ENCODE measurements at places on chromosomes 5 and 9. TPM values are rescaled to one million over a fixed set of nuclear protein-coding genes. Genes with fewer than 3 reads are reported as not detected.

GRCh38 chr5:133742431-133742988 lies 130.2 kb upstream of the FSTL4 start:
- ATAC-seq, result no peak

DNA sequence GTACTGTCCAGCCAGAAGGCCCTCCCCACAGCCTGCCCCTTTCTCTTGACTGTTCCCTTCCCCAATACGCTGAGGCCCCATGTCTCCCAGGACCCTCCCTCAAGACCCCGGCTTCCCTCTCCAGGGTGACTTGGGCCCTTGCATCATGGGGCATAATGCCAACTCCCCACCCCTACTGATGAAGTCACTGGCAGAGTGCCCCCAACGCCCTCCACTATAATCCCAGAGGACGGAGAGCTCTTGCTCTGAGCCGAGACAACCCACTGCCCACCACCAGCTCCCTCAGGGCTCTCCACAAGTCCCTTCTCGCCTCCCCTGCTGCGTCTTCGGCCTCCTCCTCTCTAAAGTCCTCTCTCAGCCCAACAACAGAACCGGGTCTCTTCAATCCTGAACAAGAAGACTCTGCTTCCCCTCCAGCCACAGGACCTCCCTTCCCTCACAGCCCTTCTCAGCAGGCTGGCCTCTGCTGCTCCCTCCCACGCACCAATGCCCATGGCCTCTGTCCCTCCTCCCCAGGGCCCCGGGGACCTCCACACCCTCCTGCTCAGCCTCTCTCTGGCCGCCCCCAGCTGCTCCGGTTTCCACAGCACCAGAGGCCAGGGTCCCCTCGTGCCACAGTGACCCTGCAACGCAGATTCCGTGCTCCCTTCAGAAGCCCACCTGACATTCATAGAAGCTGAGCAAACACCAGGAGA lies 47.6 kb downstream of the ADAMTS2 start:
- no peak for ATAC-seq

- ATAC-seq, result no peak
Observed at GRCh38 chr5:59587489-59588337, 305.8 kb downstream of the PDE4D start.

GRCh38 chr9:91295357-91295756 lies 66.4 kb downstream of the AUH start:
- ATAC-seq, result no peak

DNA sequence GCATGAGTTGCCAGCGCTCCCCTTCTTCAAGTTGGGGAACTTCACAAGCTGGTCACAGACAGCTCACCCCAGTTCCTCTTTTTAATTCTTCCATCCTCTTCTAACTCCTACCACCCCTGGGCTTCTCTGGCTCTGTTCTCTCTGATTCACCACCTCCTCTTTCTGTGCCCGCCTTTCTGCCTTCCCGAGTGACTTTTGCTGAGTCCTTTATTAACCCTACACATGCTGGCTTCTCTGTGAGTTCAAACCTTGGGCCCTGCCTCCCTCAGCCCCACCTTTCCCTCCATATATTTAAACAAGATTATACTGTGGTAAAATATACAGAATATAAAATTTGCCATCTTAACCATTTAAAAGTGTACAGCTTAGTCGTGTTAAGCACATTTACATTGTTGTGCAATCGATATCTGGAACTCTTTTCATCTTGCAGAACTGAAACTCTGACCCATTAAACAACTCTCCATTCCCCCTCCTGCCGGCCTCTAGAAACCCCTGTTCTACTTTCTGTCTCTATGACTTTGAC lies 32.0 kb downstream of the SLC46A2 start:
- no peak for ATAC-seq

GRCh38 chr5:76657091-76657490 lies 33.9 kb upstream of the F2RL2 start:
- no peak for ATAC-seq

DNA sequence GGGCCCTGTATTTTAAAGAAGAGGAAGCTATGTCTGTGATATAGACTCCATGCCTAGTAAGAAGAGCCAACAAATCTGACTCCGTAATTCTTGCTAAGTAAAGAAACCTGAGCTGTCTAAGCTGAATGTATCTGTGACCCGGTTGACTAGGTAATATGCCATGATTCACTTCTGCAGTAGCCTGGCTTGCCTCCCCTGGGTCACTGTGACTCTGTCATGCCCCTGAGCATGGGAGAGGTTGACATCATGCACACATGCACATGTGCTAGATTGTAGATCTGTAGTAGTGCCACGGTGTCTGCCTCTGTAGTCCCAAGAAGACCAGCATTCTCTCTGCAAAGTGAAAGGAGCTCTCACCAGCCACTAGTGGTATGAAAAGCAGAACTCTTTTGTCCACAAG lies 9.1 kb downstream of the SLC22A5 start:
- ATAC-seq, result peak; percentile 28

GRCh38 chr9:22379272-22379671 lies 67.4 kb upstream of the DMRTA1 start:
- no peak for ATAC-seq

DNA sequence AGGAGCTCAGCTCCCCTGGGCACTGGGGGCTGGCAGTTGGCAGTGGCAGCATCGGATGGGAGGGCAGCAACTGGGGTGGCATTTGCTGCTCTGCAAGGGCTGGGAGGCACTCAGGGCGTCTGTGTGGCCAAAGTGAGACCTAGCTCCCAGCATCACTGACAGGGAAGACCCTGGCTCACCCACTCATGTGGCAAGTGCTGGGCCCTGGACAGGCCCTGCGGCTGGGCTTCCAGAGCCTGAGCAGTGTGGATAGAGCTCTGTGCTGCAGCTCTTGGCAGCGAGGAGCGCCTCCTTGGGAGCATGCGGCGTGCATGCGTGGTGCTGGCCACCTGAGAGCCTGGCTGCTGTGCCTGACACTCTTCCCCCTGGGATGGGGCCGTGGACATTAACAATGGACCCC lies 10.2 kb downstream of the CEP72 start:
- no peak for ATAC-seq

- no peak for ATAC-seq
Observed at GRCh38 chr5:16666883-16667398, 50.1 kb upstream of the RETREG1 start.

DNA sequence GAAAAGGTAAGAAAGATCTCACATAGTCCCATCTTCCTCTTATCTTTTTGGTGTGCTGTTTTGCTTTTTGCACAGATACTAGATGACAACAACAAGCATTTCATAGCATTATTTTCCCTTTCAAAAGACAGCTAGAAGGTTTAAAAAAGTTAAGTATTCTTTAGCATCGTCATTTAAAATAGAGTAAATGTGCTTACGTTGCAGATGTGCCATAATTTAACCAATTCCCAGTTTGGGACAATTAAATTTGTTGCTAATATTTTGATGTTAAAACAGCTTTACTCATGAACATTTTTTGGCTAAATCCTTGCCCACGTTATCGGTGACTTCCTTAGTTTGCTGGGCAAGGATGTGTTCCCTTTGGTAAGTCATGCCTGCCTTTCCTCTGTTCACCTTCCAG lies 41.6 kb downstream of the PTTG1 start:
- no peak for ATAC-seq

DNA sequence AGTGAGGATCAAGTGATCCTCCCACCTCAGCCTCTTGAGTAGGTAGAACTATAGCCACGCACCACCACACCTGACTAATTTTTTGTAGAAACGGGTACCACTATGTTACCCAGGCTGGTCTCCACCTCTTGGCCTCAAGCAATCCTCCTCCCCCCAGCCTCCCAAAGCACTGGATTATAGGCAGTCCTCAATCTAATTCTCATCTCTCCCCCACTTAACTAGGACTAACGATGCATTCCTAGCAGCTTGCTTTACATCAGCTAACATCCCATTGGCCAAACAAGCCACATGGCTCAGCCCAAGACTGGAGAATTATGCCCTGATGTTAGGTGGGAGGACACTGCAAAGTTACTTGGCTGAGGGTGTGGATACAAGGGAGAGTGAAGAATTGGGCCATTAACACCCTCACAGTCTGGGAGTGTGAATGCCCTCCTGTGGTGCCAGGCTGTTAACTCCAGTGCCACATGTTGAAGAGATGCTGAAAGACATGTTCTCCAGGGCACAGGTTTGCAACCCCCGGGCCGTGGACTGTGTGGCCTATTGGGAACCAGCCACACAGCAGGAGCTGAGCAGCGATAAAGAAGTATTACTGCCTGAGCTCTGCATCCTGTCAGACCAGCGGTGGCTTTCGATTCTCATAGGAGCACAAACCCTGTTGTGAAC lies 5.3 kb upstream of the ZNF367 start:
- no peak for ATAC-seq

DNA sequence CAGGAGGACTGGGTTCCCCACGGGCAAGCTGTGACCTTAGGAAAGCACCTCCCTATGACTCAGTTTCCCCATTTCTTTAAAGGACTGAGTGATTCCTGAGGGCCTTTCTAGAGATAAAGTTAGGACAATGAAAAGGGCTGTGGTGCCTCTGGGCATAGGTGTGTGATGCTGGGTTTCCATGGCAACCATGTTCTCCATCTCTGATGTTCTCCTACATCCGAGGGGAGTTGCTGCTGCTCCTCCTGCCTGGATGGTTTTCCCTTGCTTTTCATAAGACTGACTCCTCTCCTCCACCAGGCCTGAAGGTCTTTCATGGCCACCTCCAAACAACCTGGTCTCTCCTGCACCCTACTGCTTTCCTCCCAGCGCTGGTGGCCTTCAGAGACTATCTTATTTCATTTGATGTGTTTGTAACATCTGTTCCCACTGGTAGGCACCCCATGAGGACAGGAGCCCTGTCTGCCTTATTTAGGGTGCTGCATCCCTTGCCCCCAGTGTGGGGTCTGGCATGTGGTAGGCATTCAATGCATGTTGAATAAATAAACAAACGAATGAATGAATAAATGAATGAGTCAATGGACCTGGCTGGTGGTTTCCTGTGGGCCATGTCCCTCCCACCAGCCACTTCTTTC lies 112.2 kb upstream of the HAND1 start:
- no peak for ATAC-seq

GRCh38 chr5:16763211-16763610 lies 146.4 kb upstream of the RETREG1 start:
- no peak for ATAC-seq

GRCh38 chr5:159854916-159855315 lies 61.4 kb upstream of the ADRA1B start:
- no peak for ATAC-seq

- no peak for ATAC-seq
Observed at GRCh38 chr9:128244837-128245231, 31.0 kb downstream of the GOLGA2 start.

- ATAC-seq, result no peak
Observed at GRCh38 chr5:150073677-150074076, 12.7 kb downstream of the CSF1R start.

GRCh38 chr9:133569121-133569785 lies 34.7 kb downstream of the ADAMTSL2 start:
- no peak for ATAC-seq

- ATAC-seq, result no peak
Observed at GRCh38 chr9:9612755-9613154, 1000.0 kb downstream of the PTPRD start.

GRCh38 chr9:78032730-78033457 lies 1.3 kb upstream of the GNAQ start:
- ATAC-seq, result no peak

GRCh38 chr9:122219856-122220672 lies 8.7 kb downstream of the LHX6 start:
- no peak for ATAC-seq

GRCh38 chr9:19460243-19460642 lies 51.4 kb downstream of the ACER2 start:
- no peak for ATAC-seq

DNA sequence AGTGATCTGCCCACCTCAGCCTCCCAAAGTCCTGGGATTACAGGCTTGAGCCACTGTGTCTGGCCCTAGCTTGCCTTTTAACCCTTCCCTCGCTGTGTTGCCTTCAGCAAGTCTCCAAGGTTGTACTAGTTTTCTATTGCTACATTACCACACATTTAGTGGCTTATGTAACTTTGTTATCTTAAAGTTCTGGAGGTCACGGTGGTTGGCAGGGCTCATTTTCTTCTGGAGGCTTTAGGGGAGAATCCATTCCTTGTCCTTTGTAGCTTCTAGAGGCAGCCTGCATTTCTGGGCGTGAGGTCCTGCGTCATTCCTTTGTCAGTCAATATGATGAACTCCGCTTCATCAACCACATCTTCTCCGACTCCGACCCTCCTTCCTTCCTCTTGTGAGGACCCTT lies 2.9 kb upstream of the PRRC2B start:
- no peak for ATAC-seq

DNA sequence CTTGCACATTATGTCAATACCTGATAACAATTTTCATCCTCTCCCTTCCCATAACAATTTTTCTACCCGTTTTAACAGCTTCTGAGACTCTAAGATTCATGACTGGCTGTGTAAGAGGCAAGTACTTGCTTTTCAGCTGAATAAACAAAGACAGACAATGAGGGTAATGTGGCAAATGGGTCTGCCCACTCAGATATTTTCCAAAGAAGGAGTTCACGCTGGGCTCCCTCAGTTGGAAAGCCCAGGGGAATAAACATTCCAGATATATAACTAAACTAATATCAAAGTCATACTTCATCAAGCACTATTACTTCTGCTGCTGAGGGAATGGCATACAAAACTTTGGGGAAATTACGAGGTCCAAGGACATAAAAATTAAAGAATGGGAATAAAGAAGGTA lies 24.4 kb downstream of the MEGF9 start:
- ATAC-seq, result no peak

DNA sequence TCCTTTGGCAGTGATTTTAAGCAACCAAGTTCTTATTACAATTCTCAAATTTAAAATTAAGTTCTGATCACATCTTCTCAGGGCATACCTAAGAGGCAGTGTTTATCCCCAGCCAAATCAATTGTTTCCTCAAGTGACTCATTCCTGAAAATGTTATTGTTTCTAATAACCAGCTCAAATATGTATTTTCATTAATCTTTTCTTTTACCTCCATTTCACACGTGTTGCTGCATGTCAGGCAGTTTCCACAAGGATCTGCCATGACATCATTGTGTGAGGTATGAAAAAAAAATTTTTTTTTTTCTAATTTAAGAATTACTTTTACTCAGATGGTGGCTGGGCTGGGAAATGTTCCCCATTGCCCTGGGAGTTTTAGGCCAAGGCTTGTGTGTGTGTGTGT lies 113.0 kb upstream of the NTRK2 start:
- no peak for ATAC-seq

Gene LCN6
- total RNA-seq, result not detected

Gene LCN9
- total RNA-seq, result not detected

Gene FAM78A
- total RNA-seq, result 29.1 TPM

Gene C5
- 1.7 TPM for total RNA-seq

Gene SPOCK1
- not detected for total RNA-seq

Gene PSMB7
- total RNA-seq, result 175 TPM

Gene SLC22A4
- 0.93 TPM for total RNA-seq

Gene RMND5B
- total RNA-seq, result 24.5 TPM

Gene SLCO6A1
- not detected for total RNA-seq

Gene CEP78
- 37.2 TPM for total RNA-seq

Gene ELAVL2
- not detected for total RNA-seq

Gene ZBTB43
- total RNA-seq, result 27.4 TPM

Gene UCK1
- total RNA-seq, result 22.1 TPM

Gene HEMGN
- total RNA-seq, result 0.95 TPM

Gene STC2
- 4.3 TPM for total RNA-seq

Gene SEMA6A
- 0.50 TPM for total RNA-seq

Measured in activated T-helper 17 cell treated with anti-CD3 and anti-CD28 coated beads, Interleukin-2, amount 50 U/mL, for 72 hours (primary cell).